ENCODE measurements at places on chromosomes 12 and 14.

- DNase-seq: no peak
Measured at GRCh38 chr14:102511538-102511937, 2.0 kb upstream of the ANKRD9 start.

DNA sequence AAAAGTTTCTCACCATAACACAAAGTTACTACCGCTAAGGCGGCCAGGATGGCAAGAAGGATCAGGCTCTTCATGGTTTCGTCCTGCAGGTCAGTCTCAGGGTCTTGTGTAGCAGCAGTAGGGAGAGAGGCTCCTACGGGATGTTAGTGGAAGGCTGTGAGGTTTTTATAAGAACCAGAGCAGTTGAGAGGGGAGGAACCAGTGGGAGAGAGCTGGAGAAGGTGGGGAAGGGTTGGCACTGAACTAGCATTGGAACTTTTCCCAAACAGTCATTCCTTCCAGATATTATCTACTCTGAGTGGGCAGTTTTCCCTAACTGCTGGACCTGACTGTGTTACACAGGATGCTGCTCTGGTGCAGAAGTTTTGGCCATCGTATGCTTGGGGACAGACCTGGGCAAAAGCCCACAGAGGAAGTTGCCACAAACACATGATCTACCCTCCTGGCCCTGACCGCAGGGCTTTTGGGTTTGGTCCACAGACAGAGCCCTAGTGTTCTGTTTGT is at the start of gene MGP:
TSS of gene MGP (minus strand) at position 137 of the 504 bp plus-strand sequence. CDS start at position 74, 63 bp downstream.
- DNase-seq: peak; percentile 69

GRCh38 chr12:69739287-69740191 is 879 bp downstream of the RAB3IP start:
- DNase-seq: peak; percentile 40

DNA sequence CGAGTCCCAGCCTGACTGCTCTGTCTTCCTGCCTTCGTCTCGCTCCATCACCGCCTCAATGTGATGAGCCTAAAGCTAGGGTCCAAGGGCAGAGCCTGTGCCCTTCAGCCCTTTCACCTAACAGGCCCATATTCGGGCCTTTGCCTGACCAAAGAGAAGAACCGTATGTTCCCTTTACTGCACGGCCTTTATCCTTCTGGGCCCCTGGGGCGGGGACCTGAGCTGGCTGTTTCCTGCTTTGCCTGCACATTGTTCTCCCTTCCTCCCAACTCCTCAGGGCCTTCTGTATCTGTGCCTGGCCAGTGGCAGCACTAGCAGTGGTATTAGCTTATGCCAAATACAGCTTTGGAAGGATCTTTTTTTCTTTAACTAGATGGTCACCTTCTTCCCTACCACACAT is 8.5 kb upstream of the MYL6B start:
- DNase-seq: no peak

DNA sequence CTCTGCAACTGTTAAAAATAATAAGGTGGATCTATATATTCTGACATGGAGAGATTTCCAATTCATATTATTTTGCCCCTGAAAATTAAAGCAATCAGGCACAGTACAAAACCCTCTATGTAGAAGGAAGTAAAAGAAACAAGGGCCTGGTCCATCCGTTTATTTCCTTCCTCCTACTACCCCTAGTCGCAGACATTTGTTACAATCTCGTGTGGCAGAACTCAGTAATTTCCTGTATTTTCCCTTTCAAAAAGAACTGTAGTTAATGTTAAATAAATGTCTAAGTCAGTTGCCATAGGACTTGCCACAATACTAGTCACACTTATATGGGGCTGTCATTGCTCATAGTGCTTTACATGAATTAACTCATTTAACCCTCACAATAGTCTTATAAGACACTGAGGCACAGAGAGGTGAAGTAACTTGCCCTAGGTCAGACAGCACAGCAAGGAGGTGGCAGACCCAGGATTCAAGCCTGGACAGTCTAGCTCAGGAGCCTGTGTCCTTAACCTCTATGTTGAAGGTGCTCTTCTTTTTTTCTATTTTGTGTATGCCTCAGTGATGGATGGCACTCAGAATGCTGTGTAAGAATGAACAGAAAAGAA is 24.2 kb downstream of the NINJ2 start:
- DNase-seq: no peak

DNA sequence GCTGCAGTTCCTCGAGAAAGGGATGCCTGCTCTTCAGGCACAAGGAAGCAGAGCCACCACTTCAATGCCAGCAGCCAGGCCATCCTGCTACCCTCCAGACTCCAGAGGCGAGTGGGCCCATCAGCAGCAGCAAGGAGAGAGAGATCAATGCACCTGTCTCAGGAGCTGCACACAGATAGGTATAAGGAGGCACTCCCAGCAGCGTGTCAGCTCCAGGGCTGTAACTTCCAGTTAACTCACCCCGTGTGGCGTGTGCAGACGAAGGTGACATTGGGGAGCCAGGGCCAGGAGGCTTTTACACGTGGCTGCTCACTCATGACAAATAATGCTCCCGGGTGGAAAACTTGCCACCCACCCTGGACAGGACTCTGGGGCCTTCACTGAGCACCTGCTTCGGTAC is 24.2 kb downstream of the GALNT16 start:
- no peak for DNase-seq

GRCh38 chr12:125633686-125634085 is 568.5 kb downstream of the AACS start:
- DNase-seq: no peak

- peak; percentile 60 for DNase-seq
Measured at GRCh38 chr14:73816393-73816816, 35.2 kb upstream of the PTGR2 start.

DNA sequence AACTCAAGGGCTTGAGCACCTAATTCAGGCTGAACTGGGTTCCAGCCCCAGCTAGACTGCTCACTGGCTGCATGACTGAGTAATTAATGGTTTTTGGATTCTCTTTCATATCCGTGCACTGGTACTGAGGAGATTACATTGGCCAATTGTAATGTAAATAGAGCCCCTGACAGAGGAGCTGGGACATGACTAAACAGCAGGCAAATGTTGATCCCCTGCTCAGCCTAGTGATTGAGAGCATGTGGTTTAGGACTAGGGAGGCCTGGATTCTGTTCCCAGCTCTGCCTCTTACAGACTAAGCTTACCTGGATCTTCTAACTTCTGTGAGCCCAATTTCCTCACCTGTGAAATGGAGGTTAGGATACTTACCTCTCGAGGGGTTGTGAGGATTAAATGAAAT is 204.3 kb downstream of the ESR2 start:
- peak; percentile 29 for DNase-seq

- DNase-seq: no peak
Measured at GRCh38 chr12:123250471-123251383, 17.5 kb downstream of the MTRFR start.

GRCh38 chr14:55571125-55571889 is 8.7 kb upstream of the KTN1 start:
- DNase-seq: no peak

DNA sequence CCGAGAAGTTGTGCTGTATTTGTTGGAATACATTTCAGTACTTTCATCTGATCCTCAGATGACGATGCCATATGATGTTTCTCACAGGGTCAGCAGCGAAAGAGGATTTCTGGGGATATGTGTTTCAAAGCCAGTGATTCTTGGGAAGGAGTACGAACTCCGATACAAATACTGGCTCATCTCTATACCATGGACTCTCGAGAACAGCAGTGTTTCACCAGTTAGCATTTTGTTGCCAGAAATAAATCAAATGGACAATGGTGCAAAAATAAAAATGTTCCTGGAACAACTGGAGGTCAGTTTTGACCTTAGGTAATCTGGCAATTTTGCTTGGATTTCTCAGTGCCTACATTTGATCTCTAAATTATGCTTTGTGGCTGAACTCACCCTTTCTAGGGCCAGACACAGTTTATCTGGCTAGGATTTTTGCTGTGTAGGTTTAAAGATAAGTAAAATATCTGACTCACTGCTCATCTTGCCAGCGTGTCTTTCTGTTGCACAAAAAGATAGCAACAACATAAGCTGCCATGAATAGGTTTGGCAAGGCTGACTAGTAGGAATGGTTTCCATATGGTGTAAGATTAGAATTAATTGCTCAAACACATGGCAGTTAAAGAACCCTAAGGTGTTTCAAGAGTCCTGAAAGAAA is 11.0 kb upstream of the MGP start:
- DNase-seq: peak; percentile 97

GRCh38 chr12:94557746-94558295 is 92.5 kb downstream of the TMCC3 start:
- DNase-seq: no peak

DNA sequence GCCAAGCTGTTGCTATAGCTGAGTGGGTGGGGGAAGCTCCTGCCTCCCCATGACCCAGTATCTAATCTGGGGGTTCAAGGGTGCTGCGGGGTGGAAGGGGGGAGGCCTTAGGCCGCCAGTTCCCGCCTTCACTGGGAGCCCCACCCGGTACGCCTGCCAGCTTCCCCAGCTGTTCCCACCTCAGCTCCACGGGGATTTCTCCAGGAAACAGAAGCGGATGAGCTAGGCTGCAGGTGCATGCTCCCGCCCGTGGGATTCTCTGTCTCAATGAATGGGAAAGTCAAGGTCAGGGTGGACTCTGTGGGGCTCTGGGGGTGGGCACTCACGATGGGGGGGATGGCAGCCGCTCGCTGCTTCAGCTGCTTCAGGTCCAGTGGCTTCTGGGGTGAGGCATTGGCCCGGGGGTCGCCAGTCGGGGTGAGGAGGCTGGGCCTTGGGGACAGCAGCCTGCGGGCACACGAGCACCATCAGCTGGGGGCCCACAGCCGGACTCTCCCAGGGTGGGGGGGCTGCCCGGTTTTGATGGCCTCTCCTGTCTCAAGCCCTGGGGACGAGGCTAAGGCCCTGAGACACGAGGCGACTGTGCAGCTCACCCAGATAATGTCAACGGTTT is 68.6 kb downstream of the RFLNA start:
- no peak for DNase-seq

GRCh38 chr12:83779526-83779925 is 1092.8 kb downstream of the TMTC2 start:
- no peak for DNase-seq

DNA sequence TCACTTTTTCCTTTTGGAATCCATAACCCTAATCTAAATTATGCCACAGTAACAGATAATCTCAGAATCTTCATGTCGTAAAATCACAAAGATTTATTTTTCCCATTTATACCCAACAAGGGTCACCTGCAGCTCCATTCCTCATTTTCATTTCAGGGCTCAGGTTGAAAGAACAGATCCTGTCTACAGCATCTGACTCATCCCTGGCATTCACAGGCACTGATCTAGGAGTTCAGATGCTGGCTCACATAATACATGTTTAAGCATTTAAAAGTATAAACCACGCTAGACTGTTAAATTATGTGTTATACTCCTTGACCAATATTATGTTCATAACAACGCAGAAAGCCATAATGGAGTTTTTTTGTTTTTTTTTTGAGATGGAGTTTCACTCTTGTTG is 58.3 kb downstream of the STON2 start:
- DNase-seq: no peak

DNA sequence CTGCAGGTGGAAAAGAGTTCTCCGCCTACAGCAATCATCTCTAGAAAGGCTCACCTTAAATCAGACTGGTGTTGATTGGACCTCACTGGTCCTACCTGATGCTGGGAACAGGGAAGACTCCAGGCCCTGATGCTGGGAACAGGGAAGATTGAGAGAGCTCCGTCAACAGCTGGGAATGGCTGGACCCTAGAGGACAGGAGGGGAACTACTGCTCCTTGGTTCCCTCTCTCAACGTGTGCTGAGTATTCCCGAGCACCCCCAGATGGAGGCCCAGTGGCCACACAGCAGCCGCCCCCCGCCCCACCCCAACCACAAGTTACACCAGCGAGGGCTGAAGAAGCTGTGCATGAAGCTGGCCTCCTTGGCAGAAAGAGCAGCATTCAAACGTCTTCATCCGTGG is 240.3 kb downstream of the SLC15A4 start:
- DNase-seq: no peak

GRCh38 chr14:75610834-75611233 is 32.4 kb downstream of the FLVCR2 start:
- DNase-seq: peak; percentile 33

DNA sequence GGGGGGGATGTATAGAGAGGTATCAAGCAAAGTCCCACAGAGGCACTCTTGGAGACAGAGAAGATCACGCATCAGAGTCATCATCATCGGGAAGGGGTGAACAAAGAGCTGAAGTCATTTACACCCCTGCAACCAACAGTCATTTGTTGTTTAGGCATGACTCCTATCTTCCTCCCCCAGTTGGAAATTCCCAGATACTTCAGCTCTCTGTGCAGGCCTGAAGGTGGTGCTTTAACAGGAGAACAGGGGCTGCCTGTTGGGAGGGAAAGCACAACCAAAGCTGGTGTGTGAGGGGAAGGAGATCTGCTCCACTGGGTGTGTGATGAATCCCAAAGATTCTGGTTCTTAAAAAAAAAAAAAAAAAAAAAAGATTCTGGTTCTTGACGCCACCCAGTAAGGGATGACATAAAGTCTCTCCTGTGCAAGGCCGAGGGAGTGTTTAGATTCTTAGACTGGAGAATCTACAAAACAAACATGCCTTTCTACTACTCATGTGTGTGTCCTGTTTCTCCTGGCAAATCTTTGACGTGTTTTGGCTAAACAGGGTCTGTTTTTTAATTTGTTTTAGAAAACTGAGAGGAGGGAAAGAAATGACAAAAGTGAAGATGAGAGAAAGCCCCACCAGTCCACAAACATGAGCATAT is 121.0 kb upstream of the ARHGAP5 start:
- peak; percentile 66 for DNase-seq

- DNase-seq: no peak
Measured at GRCh38 chr12:103498990-103499389, 3.2 kb upstream of the C12orf42 start.

DNA sequence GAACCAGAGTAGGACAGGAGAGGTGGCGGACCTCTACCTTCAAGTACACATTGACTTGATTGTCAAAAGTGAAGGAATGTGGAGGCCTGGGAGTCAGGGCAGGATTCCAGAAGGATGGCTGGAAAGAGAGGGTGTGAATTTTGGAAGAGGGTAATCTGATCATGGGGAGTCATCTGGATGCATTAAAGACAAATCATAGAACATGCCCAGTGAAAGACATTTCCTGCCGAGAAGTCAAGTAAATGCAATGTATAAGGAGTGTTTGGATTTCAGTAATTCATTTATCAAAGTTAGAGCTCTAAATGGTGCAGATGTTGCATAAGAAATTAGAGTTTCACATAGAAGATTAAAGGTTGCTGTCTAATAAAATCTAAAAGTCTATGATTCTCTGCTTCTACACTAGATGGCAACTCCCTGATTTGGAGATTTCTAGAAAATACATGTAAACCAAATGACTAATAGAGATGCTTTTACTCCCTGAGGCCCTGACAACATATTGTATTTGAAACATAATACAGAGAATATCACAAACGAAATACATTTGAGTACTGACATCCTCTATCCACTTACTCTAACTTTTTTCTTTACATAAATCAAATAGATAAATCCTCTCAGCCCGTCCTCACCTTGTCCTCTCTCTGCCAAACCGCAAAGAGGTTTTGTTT is 91.3 kb downstream of the KCNA5 start:
- no peak for DNase-seq

GRCh38 chr12:3461391-3461790 is 29.6 kb upstream of the PRMT8 start:
- no peak for DNase-seq

GRCh38 chr14:77474479-77475177 is 16.7 kb downstream of the AHSA1 start:
- no peak for DNase-seq

- no peak for DNase-seq
Measured at GRCh38 chr12:81403348-81403747, 325.5 kb downstream of the ACSS3 start.

All from fibroblast of villous mesenchyme (primary cell).